ENCODE measurements at places on chromosomes 13 and 19. TPM values are rescaled to one million over a fixed set of nuclear protein-coding genes. Genes with fewer than 3 reads are reported as not detected.

The LRRC25 gene
- total RNA-seq: 0.16 TPM

DNA sequence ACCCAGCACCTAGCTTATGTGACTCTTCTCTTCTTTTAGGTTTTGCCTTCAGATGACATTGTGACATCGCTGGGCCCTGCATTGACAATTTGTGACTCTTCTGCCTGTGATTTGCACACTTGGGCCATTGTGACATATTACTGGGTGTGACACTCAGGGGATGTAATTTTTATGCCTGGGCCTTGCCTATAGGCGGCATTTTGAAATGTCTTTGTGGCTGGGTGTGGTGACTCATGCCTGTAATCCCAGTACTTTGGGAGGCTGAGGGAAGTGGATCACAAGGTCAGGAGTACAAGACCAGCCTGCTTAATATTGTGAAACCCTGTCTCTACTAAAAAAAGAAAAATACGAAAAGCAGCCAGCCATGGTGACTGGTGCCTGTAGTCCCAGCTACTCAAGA, 28.4 kb upstream of the ZNF681 start:
- no peak for DNase-seq
- no peak overlapping the region for H3K4me3 ChIP-seq
- no peak overlapping the region for H3K27ac ChIP-seq

The TTC9B gene
- not detected for total RNA-seq

The TICAM1 gene
- total RNA-seq: 7.6 TPM

DNA sequence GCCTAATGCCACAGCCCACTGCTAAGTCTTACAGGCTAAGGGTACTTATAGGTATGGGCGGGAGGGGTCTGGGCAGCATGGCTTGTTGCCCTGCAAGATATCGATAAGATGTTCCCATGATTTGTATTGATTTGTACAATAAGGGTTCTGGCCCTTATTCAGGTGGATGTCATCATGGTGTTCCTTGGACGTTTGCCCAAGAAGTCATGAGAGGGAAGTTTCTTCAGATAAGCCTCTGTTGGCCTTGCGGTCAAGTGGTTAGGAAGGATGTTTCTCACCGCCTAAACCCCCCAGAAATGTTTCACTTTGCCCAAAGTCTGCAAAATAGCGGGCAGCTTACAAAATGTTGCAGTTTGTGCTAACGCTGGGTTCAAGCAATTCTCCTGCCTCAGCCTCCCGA, 7.3 kb downstream of the PARP4 start:
- no peaks in the 10 kb centered on the region for H3K27me3 ChIP-seq
- H3K4me1 ChIP-seq: peaks cover 14% of the 10 kb centered on the region
- H3K36me3 ChIP-seq: no peaks in the 10 kb centered on the region
- H3K4me3 ChIP-seq: no peak overlapping the region
- no peak overlapping the region for H3K27ac ChIP-seq

DNA sequence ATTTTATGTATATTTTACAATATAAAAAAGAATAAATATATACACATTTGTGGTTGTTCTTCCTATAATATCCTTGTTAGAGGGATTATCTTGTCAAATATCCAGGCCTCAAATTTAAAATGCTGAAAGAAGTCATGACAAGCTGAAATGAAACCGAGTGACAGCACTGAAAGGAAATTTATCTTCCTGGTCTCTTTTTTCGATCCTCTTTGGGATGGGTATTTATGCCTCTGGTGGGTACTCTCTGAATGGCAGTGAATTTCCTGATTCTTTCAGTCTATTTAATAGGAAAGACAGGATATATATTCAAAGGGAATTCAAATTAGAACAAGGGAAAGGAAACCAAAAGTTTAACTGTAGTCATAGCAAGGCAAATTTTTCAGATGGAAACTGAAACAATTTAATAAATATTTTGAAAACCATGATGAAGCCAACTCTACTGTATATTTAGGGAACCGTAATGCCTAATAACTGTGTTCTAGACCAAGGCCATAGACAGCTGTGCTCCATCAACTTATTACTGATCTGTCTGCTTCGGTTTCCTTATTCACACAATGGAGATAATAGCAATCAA, 97.9 kb downstream of the DLEU7 start:
- no peak overlapping the region for H3K27ac ChIP-seq
- no peaks in the 10 kb centered on the region for H3K27me3 ChIP-seq
- no peak overlapping the region for H3K4me3 ChIP-seq

DNA sequence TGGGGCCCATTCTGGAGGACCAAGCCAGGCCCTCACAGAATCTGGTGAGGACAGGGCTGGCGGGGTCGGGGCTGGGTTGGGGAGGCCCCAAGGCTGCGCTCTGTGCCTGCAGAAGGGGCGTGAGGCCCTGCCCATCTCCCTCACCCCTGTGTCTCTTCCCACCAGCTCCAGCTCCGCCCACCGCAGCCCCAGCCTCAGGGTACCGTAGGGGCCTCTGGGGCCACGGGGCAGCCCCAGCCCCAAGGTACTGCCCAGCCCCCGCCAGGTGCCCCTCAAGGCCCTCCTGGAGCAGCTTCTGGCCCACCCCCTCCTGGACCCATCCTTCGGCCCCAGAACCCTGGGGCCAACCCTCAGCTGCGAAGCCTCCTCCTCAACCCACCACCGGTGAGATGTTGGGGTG, 15.4 kb upstream of the PTOV1 start:
- no peak for DNase-seq
- no peaks in the 10 kb centered on the region for H3K27me3 ChIP-seq
- no peak overlapping the region for H3K27ac ChIP-seq
- H3K4me3 ChIP-seq: no peak overlapping the region
- H3K4me1 ChIP-seq: no peaks in the 10 kb centered on the region

GRCh38 chr13:76917095-76917494, 30.9 kb upstream of the KCTD12 start:
- no peaks in the 10 kb centered on the region for H3K4me1 ChIP-seq
- no peak overlapping the region for H3K27ac ChIP-seq
- H3K4me3 ChIP-seq: no peak overlapping the region

The CPAMD8 gene
- 7.5 TPM for total RNA-seq

- H3K4me3 ChIP-seq: peak overlapping the region; percentile 25
- H3K27me3 ChIP-seq: no peaks in the 10 kb centered on the region
- peaks cover 25% of the 10 kb centered on the region for H3K36me3 ChIP-seq
Measured at GRCh38 chr19:34405892-34406660, 1.9 kb downstream of the PDCD2L start.

DNA sequence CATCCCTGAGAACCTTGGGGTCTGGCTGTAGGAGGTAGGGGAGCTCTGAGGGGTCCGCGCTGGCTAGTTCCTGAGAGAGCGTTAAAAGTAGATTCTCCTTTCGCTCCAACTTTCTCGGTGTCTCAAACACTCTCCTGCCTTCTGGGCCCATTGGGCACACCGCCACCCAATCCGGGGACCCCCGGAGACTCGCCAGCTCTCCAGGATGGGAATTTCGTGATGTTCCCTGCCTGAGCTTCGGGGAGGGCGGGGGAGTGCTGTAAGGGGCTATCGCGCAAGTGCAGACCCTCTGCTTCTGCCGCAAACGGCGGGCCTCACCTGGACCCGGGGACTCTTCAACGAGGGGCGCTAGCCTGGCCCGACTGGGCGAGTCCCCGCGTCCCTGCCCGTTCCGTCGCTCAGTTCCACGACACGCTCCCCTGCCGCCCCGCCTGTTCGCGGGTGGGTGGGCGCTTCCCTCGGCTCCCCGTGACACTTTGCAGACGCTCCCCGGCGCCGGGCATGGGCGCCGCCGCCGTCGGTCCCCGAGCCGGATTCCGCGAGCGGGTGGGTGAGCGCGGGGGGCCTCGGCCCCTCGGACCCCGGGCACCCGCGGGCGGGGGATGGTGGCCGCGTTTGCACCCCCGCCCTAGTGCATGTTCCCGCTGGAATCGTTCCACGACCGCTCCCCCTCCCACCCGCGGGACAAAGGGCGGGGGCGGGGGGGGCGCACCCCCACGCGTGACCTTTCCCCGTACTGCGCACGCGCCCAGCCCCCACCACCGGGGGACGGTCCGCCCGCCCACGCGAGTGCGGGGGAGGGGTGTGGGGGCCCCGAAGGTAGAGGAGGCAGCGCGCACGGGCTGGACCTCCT, at the start of gene CCDC106:
TSS of gene CCDC106 (plus strand) at position 481 of the 853 bp plus-strand sequence. CDS start 835 bp downstream, outside the sequence.
- peak; percentile 36 for DNase-seq
- H3K27ac ChIP-seq: peak within 1 kb of the TSS; percentile 80
- H3K4me3 ChIP-seq: peak within 1 kb of the TSS; percentile 90
- H3K4me1 ChIP-seq: peaks cover 54% of the 10 kb centered on the region

DNA sequence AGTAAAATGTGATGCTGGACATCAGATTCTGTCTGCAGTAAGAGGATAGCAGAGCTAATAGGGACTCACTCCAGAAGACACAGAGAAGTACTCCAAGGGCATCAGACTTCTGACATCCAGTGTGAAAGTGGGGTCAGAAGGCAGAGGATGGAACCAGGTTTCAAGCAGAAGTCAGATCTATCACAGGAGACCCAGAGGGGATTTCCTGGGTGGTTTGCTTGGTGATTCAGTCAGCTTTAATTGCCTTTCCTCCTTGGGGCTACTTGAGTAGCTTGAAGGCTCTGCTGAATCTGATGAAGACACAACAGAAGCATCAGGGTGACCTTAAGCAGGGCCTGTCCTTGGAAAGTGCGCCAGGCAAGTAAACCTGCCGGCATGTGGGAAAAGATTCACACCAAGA, 300.6 kb downstream of the COG6 start:
- no peaks in the 10 kb centered on the region for H3K27me3 ChIP-seq
- peak overlapping the region; percentile 1 for H3K27ac ChIP-seq
- DNase-seq: peak; percentile 30
- H3K4me3 ChIP-seq: peak overlapping the region; percentile 46
- H3K4me1 ChIP-seq: peaks cover 40% of the 10 kb centered on the region
- no peaks in the 10 kb centered on the region for H3K36me3 ChIP-seq

The CEACAM16 gene
- not detected for total RNA-seq

DNA sequence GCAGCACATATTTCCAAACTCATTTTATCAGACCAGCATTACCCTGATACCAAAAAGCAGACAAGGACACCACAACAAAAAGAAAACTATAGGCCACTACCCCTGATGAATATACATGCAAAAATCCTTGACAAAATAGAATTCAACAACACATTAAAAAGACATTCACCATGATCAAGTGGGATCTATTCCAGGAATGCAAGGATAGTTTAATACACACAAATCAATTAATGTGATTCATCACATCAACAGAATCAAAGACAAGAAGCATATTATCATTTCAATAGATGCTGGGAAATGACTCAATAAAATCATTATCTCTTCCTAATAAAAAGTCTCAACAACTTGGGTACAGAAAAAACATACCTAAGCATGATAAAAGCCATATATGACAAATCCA, 11.2 kb downstream of the ZNF347 start:
- H3K4me3 ChIP-seq: no peak overlapping the region
- peaks cover 88% of the 10 kb centered on the region for H3K36me3 ChIP-seq
- no peak overlapping the region for H3K27ac ChIP-seq

GRCh38 chr13:60410299-60410698, 13.3 kb downstream of the TDRD3 start:
- H3K27me3 ChIP-seq: no peaks in the 10 kb centered on the region
- no peak overlapping the region for H3K27ac ChIP-seq
- no peak overlapping the region for H3K4me3 ChIP-seq
- H3K4me1 ChIP-seq: peaks cover 65% of the 10 kb centered on the region

DNA sequence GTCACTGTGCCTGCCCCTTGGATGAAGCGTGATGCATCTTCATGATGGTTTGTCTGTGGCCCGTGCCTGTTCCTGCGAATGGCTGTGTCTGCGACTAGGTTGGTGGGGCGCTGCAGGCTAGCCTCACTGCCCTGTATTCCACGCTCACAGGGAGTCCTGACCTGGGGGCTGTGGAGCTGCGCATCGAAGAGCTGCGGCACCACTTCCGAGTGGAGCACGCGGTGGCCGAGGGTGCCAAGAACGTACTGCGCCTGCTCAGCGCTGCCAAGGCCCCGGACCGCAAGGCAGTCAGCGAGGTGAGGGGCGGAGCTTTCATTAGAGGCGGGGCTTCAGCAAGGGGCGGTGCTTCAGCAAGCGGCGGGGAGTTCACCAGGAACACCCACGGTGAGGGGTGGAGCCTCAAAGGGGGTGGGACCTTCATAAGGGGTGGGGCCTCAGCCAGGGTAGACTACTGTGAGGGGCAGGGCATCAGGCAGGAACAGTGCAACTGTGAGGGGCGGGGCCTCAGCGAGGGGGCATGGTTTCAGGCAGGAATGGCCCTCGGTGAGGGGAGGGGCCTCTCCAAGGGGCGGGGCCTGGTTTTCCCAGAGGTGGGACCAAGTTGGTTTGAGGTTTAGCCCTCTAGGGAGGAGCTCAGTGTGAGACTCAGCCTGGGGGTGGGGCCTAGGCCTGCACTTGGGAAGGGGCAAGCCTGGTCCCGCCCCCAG, 17.2 kb downstream of the PKN1 start:
- no peak overlapping the region for H3K27ac ChIP-seq
- H3K36me3 ChIP-seq: peaks cover 92% of the 10 kb centered on the region
- peaks cover 14% of the 10 kb centered on the region for H3K4me1 ChIP-seq

Measured in naive thymus-derived CD8-positive, alpha-beta T cell (primary cell).